ENCODE measurements at places on chromosomes 12 and 14. TPM values are rescaled to one million over a fixed set of nuclear protein-coding genes. Genes with fewer than 3 reads are reported as not detected.

RNASE3 gene
- total RNA-seq = not detected

PSMC6 gene
- 57.9 TPM for total RNA-seq

ANKS1B gene
- total RNA-seq = 0.94 TPM

GPR68 gene
- 7.1 TPM for total RNA-seq

KRT85 gene
- not detected for total RNA-seq

SPTSSA gene
- total RNA-seq = 16.4 TPM

DIO2 gene
- total RNA-seq = 4.2 TPM

PLEK2 gene
- total RNA-seq = 18.6 TPM

MOK gene
- 4.6 TPM for total RNA-seq

PABPN1 gene
- total RNA-seq = 118 TPM

TSFM gene
- 6.7 TPM for total RNA-seq

EPYC gene
- total RNA-seq = not detected

PRB4 gene
- total RNA-seq = not detected

CPNE6 gene
- total RNA-seq = not detected
